ENCODE measurements at places on chromosomes 5 and 9.

DNA sequence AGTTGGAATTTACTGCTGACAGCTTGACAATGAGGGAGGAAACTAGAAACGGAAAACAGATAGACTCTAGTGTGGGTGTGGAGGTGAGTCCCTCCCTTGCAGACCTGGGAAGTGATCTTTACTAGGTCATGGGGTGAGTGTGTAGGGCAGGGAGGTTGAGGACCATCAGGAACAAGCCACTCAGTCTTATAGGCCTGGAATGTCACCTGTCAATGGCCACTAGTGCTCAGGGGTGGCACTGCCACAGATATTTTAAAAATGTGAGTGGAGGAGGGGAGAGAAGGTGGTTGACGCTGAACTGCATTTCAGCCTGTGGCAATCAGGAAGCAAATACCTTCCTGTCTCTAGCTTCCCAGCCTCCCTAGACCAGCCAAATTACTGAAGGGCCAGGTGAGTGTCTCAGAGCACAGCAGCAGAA lies 9.0 kb downstream of the OR2S2 start:
- DNase-seq = no peak

DNA sequence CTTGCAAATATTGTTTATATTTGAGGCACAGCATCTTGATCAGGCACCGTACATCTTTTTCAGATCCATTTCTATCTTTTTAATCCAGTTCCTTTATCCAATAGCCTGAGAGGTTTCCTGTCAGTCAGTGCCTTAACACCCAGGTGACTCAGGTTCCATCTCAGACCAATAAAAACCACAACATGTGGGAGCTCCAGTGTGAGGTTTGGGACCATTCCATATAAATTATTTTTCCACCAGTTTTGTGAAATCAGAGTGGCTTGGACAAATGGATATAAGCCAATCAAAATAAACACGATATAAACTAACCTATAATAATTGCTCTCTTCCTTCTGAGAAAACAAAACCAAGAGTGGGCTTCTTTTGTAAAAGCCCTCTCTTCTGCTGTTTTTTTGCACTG lies 351.3 kb downstream of the NTRK2 start:
- no peak for DNase-seq

DNA sequence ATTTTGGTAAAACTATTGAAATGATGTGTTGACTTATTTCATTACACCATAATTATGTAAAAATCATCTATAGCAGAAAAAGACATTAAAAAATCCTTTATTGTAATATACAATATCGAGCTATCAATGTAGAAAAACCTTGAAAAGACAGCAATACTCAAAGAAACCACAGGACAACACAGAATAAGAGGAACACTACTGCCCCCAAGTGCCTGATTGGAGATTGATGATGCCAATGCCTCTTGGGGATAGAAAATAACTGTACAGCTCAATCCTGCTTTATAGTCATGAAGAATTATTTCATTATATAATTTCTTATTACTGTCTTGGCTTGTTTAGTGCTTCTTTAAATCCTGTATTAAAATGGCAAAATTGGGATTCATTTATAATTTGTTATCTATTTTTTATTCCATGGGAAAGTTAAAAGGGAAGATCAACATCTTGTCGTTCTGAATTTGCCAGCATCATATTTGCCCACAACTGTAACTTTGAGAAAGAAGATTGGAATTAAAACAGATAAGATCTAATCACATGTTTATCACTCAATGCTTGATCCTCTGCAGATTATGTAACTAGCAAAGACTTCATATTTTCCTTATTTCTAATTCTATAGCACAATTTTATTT lies 337.5 kb downstream of the CDH9 start:
- no peak for DNase-seq

DNA sequence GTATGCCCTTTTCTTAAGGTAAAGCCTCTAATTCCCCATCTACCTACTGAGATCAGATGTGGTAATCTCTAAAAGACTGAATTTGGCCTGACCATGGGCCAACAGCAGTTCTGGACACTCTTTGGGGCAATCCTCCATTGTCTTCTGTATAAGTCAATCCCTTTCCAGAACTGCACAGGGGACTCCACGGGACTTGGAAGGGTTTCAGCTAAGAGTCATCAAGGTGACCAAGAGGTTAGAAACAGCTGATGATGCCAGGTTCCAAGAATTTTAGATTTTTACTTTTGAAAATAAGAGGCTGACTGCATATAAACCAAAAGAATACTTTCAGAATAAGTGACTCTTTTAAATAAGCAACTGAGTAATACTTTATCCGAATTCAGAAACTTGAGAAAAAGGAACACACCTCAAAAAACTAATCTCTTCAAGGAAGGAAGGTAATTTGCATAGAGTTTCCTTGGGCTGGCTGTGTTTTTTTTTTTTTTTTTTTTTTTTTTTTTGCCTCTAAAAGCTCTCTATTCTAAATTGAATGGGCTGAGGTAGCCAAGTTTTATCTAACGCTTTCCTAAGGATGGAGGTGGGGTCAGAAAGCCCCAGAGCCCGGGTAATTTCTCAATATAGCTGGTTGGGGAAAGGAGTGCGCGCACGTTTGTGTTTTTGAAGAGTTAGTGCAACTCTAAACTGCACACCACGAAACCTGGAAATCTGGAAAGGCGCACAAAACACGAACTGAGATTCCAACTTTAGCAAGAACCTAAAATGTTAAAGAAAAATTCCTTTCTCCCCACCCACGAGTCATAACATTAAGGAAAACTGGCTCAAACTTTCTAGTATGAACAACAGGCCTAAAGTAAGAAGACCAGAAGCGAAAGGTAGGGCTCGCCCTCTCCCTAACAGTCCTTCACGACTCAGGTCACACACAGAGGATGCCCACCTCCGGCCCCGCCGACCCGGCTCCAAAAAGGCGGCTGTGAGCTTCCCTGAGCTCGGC lies 1.3 kb downstream of the VCP start:
- DNase-seq = no peak

GRCh38 chr9:96186591-96187011 lies 115.4 kb downstream of the HSD17B3 start:
- no peak for DNase-seq

DNA sequence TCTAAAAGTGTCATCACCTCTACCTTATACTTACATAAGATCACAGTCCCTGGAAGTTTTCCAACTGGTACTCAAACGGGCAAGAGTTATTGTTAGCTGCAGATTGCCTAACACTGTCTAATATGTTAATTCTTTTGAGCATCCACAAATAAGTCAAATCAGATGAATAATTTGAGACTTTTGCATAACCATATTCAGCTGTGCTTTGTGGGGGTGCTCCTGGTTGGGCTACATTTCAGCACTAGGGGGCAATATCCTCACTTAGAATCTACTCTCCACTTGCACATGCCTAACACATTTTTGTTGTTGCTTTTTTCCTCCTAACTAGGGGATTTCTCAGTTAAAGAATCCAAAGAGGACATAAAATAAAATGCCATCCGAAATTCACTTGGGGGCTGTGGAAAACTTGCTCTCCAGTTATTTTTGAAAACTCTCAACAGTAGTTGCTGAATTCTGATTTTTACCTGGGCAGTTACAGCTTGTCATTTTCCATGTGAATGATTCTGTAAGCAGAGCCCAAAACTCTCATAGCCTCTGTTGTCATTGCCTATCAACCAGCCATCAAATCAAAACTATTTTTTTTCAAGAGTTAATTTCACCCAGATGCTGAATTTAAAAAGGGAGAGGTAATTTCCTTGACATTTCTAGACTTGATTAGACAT lies 71.5 kb downstream of the TRIM36 start:
- DNase-seq = no peak

DNA sequence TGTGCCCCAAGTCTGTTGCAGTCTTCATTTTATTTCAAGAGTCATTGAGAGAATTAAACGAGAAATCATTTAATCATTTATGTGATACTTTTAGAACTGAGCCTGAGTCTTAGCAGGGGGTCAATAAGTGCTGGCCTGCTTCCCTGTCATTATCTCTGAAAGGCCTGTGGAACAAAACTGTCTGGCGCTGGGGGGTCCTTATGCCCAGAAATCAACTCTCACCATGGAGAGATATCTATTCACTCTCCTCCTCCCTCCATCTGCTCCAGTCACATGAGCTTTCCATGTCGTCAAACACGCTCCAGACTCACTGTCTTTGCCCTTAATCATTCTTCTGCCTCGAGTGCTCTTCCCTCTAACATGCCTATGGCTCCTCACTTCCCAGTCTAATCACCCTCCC lies 136.8 kb downstream of the ESM1 start:
- no peak for DNase-seq

DNA sequence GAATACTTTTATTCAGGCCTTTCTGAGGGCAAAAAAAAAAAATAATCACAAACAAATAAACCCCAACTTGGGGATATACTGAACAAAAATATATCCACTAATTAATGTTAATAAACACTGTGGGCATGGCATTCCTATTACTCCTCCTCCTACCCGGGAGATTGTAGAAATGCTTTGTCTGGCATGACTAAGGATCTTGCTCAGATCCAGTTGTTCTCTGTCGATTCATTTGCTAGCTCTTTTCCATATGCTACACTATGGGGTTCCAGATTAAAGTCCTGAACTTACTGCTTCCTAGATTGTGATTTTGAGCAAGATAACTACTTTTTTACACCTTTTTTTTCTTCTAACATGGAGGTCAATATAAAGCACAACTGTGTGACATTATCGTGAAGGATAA lies 102.2 kb upstream of the PRR16 start:
- no peak for DNase-seq

DNA sequence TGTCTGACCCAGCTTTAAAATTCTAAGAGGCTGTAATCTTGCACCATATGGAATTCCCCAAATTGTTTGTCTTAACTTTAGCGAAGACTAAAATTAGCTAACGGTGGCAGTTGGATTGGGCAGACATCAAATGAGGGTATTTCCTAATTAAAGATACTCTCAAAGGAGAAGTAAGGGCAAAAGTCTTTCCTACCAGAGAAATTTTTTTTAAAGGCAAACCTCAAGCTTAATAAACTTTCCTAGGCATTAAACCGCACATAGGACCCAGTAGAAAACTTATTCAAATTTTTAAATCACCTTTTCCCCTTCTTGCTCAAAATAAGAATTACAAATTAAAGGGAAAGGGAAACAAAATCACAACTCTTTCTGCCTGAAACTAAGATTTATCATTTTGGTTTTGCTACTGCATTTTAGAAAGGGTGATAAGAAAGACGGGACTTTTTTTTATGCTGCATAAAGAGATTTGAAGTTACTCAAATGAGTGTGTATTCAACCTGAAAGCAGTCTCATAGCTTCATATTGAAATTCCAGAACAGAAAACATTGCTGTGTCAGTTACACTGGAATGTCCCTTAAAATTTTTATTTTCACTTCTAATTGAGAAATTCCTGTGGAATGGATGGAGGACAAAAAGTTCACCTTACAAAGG lies 189.1 kb upstream of the PTGER4 start:
- DNase-seq = no peak

- DNase-seq = no peak
Observed at GRCh38 chr9:34291023-34291422, 38.0 kb downstream of the KIF24 start.

- DNase-seq = no peak
Observed at GRCh38 chr5:115599924-115600323, 2.4 kb downstream of the TICAM2 start.

GRCh38 chr5:5169466-5169865 lies 29.3 kb downstream of the ADAMTS16 start:
- DNase-seq = no peak

GRCh38 chr5:14675865-14676300 lies 11.4 kb downstream of the OTULIN start:
- no peak for DNase-seq

DNA sequence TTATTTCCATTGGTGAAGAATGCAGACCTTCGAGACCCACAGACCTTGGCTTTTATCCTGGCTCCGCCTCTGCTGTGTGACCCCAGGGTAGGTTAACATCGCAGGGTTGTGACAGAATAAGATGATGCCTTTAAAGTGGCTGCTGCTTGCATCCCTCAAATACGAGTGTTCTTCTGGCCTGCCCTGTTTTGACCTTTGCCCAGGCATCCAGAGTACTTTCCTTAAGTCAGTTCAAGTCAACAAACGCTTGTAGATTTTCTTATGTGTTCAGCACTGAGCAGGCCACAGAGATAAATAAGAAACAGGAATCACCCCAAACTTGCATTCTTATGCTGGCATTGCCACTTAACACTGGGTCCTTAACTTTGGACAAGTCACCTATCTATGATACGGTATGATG lies 50.2 kb downstream of the GPR21 start:
- no peak for DNase-seq

- no peak for DNase-seq
Observed at GRCh38 chr5:41433552-41434181, 76.7 kb downstream of the PLCXD3 start.

DNA sequence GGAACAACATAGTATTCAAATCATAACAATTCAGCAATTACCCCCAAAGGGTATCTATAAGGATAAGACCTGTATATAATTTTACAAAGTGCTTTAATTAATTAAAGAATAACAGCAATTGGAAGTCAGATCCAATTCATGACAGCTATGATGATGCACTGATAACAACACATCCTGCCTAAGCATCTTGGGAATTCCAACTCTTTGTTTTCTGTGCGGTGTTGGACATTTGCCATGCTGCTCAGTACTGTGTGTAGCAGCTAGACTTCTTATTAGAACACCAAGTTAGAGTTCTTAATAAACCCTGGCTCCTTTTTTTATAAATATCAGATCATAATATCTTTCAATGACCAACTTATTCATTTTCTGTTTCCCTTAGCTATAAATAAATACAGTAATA lies 209.0 kb downstream of the SEC61B start:
- DNase-seq = no peak

GRCh38 chr5:83313436-83313835 lies 158.1 kb upstream of the VCAN start:
- no peak for DNase-seq

DNA sequence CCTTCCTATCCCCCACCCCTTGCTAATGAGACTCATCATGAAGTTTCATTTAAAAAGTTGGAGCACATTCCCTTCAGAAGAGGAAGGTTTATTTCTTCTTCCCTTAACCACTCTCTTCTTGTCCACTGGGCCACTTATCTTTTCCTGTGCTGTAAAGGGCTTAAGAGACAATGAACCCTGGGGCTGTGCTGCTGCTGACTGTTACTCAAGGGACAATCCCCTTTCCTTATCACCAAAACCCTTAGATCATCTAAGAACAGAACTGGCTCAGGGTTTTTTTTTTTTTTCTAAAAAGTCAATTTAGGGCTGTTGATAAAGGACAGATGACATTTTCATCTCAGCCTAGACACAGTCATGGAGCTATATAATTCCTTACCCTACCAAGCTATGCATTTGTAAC lies 29.6 kb downstream of the CAPSL start:
- no peak for DNase-seq

DNA sequence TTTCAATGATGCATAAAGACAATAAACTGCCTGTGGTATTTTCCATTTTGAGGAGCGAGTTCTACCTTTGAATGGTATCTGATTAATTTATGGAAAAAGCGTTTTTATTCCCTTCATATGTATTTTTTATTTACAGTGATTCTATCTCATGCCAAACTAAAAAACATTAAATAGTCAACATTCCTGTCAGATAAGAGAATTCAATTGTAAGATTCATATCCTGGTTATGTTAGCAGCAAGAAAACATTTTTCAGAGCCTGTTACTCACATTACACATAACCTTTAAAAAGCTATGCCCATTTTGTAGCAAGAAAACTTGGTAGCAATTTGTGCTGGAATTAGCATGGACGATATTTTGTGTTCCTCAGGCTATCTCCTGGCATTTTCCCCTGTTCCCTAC lies 55.1 kb upstream of the PRLR start:
- DNase-seq = no peak
